Stimulated activated CD8-positive, alpha-beta memory T cell treated with anti-CD3 and anti-CD28 coated beads, Interleukin-7, amount 100 ng/mL, for 1 hour (primary cell): ENCODE measurements at places on chromosomes 7 and 10.

- no peak for DNase-seq
Observed at GRCh38 chr10:11110539-11110938, 92.9 kb downstream of the CELF2 start.

- no peak for DNase-seq
Observed at GRCh38 chr10:132187430-132188138, 836 bp downstream of the DPYSL4 start.

DNA sequence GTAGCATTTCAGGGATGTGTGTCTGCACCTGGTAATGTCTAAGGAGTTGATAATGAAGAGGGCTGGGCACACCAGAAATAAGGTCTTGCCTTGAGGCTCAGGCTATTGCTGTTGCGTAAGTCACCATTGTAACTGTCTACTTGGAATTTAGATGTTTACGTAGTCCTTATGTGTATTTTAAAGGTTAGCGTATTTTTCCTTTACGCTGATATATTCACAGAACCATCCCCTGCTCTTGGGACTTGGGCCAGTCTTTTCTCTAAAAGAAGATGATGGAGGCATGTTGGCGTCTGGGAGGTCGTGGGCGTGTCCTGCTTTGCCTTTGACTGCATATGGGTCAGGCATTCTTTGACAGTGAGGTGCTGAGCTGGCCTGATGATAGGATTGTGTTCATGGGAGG, 14.7 kb downstream of the WDR37 start:
- no peak for DNase-seq

GRCh38 chr10:87782721-87783120, 35.3 kb downstream of the ATAD1 start:
- DNase-seq, result no peak

DNA sequence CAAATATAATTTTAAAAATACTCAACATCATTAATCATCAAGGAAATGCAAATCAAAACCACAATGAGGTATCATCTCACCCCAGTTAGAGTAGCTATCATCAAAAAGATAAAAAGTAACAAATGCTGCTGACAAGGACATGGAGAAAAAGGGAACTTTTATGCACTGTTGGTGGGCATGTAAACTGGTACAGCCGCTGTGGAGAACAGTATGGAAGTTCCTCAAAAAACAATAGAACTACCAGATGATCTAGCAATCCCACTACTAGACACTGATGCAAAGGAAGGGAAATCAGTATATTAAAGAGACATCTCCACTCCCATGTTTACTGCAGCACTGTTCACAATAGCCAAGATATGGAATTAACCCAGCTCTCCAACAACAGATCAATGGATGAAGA, 384.5 kb downstream of the PLXDC2 start:
- no peak for DNase-seq

GRCh38 chr7:77246026-77246640, 46.5 kb upstream of the FGL2 start:
- no peak for DNase-seq

DNA sequence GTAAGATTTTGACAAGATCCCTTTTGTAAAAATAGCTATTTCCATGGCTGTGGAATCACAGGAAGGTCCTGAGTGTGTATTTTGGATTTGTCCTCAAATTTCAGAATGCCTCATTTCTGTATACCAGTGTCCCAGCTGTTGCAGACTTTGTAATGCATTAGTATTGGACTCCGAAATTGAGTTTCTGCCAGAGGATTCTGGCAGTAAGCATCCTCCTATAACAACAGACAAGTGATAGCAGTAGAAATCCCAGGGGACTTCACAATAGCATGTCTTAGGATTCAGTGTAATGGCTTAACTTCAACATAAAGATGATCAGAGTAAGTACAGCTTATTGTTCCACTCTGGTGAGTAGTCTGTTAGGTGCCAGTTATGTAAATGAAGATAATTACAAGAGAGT, 104.6 kb downstream of the FOXP2 start:
- no peak for DNase-seq

- DNase-seq, result no peak
Observed at GRCh38 chr10:55820478-55820877, 540.6 kb downstream of the ZWINT start.

DNA sequence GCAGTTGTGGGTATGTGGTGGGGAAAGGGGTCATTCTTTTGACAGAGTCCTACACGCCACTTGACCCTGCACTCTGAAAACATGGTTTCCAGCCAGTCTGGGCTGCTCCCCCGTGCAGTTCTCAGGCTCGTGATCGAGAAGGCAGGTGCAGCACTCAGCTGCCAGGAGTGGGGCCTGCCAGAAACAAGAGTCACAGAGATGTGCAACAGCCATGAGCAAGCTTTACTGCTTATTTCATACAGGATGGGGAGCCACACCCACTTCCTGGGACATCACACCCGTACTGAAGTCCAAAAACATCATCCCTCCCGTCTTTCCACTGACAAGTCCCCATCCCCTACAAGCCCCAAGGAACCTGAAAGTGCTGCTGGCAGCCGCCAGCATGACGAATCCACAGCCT, 9.3 kb downstream of the ATG9B start:
- no peak for DNase-seq
